ENCODE measurements at places on chromosomes 2 and 18.

GRCh38 chr2:48715042-48715899 lies 40.3 kb downstream of the LHCGR start:
- no peak for DNase-seq

- no peak for DNase-seq
Measured at GRCh38 chr2:143890798-143891197, 629.1 kb downstream of the ZEB2 start.

- no peak for DNase-seq
Measured at GRCh38 chr2:3356799-3357198, 20.8 kb downstream of the EIPR1 start.

DNA sequence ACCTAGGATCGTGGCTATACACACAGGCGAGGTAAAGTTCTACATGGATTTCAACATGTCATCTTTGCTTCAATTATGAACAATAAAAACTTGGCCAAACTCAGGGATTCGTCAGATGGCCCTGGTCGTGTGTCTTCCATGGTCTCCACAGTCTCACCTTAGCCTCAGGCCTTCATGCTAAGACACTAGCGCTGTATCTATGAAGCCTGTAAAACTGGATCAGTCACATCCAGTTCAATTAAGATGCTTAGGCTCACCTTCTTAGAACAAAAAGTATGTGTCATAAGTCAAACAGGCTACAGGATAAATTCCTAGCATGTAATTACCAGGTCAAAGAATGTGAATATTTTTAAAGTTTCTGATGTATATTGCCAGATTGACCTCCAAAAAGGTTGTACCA lies 113.7 kb upstream of the NRP2 start:
- DNase-seq: no peak

GRCh38 chr18:26621161-26622026 lies 73.0 kb upstream of the KCTD1 start:
- peak; percentile 18 for DNase-seq

GRCh38 chr2:45833968-45834344 lies 182.5 kb downstream of the PRKCE start:
- no peak for DNase-seq

Data from SW480 (cell line).